ENCODE measurements at places on chromosomes 16 and 17. TPM values are rescaled to one million over a fixed set of nuclear protein-coding genes. Genes with fewer than 3 reads are reported as not detected.

The ASPA gene
- total RNA-seq = 0.87 TPM

GRCh38 chr17:9959377-9959981, 54.4 kb upstream of the RCVRN start:
- no peak for DNase-seq

The PDILT gene
- total RNA-seq = not detected

GRCh38 chr16:9542165-9542755, 450.8 kb downstream of the HAPSTR1 start:
- no peak for DNase-seq

The MFAP4 gene
- total RNA-seq = 0.15 TPM

DNA sequence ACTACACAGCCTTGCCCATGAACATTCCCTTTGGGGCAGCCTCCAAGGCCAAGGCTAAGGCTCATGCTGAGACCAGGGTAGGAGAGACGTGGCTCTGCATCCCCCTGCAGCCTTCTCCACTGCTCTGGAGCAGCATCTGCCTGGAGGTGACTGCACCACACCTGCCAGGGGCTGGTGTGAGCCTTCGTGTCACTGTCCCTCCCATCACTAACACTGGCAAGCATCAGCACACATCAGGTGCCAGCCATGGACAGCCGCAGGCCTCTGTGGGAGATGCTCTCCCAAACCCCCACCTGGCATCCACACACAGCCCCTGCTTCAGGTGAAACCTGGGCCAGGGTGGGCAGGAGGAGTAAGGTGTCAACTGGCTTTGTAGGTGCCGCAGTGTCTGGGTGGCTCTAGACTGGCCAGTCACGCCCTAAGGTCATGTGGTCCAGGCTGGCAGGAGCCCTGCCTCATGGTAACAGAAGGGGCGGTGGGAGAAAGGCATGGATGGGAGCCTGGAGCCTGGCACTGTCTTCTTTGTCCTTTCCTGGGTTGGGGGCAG, 18.1 kb upstream of the MTSS2 start:
- DNase-seq = no peak

The TPSD1 gene
- total RNA-seq = not detected

DNA sequence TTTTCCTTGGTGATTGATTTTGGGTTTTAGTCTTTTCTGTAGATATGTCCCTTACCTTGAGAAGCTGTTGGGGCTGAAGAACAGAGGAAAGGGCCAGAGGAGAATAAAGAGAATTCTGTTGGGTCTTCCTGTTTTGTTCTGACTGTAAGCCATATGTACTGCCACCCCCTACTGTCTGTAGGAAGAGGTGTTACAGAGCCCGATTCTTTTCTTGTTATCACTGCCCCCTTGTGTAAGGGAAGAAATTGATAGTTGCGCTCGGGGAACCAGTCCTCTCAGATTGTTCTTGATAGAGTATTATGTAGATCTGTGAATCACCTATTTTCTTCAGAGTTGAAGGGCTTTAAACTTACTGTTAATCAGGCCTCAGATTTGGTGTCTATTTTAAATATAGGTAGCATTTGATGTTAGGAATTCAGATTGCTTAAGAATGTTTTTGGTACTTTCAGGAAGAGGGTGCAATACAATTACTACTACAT, 2.4 kb downstream of the TANC2 start:
- peak; percentile 90 for DNase-seq

DNA sequence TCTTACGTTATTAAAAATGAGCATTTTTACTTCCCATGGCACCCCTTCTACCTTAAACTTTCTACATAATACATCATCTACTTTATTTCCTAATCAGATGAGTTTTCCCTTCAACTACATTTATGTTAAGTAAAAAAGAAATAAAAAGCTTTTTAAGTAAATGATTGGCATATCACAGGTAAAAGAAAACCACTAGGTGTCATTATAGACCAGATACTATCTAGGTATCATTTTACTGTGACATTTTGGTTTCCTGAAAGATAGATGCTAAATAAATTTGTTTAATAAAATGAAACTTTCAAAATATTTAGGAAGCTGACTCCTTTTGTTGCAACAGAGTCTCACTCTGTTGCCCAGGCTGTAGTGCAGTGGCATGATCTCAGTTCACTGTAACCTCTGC, 3.8 kb upstream of the CMTM1 start:
- no peak for DNase-seq

DNA sequence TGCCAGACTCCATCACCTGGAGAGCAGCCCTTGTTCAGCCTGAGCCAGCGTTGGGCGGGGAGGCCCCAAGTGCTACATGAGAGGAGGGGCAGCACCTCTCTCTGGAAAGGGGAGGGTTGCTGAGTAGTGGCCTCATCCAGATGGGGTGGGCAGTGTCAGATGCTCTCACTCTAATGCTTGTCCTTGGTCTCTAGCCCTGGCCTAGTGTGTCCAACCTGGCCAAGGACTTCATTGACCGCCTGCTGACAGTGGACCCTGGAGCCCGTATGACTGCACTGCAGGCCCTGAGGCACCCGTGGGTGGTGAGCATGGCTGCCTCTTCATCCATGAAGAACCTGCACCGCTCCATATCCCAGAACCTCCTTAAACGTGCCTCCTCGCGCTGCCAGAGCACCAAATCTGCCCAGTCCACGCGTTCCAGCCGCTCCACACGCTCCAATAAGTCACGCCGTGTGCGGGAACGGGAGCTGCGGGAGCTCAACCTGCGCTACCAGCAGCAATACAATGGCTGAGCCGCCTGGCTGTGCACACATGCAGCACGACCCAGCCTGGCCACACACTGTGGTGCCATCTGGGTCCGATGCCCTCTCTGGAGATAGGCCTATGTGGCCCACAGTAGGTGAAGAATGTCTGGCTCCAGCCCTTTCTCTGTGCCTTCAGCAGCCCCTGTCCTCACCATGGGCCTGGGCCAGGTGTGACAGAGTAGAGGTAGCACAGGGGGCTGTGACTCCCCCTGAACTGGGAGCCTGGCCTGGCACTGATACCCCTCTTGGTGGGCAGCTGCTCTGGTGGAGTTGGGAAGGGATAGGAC, 4.3 kb downstream of the CTRL start:
- no peak for DNase-seq

- DNase-seq = no peak
These were observed 7.5 kb downstream of the NME3 start for GRCh38 chr16:1763521-1764511.

The KPNA2 gene
- 72.1 TPM for total RNA-seq

- DNase-seq = no peak
These were observed 14.4 kb downstream of the CA4 start for GRCh38 chr17:60164164-60164563.

DNA sequence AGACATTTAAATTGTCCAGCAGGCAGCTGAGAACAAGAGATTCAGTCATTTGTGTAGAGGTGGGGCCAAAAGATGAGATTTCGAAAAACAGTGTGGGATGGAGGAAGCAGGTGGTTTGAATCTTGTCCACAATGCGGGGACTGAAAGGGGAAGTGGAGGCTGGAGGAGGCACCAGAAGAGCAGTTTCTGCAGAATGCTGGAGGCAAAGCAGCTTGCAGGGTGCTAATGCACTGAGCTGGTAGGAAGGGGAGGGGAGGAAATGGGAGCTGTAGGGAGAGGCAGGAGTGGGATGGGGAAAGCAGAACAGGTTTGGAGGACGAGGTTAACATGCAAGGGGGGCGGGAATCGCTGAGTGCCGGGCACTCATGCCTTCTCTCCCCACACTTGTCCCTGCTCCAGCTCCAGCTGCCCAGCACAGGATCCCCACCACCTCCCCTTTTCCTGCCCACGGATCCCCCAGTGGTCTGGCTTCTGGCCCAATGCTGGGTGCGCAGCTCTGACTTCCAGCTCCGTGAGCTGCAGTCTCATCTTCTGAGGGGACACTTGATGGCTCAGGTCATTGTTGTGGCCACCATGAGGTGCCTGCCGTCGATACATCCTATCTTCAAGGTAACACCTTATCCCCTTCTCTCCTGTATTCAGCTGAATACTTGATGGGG, 9.4 kb downstream of the C17orf100 start:
- DNase-seq = no peak

GRCh38 chr17:14525551-14526455, 224.9 kb downstream of the HS3ST3B1 start:
- no peak for DNase-seq

DNA sequence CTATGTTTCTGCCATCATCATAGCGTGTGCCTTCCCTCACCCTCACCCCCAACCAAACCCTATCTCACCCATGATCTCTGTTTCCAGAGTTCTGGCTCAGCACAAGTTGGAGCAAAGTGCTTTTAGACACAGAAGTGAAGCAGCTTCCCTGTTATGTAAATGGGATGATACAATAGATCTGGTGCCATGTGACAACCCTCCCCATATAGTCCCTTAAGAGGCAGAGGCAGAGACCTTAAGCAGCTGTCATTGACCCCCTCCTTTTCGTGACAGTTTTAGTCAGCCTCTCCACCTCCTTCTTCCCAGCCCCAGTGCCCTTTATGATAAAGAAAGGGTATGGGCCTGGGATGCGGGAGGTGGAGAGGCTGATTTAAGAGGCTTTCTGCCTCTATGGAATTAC, 40.3 kb upstream of the MED13 start:
- no peak for DNase-seq

The KLHL10 gene
- 0.15 TPM for total RNA-seq

- DNase-seq = peak; percentile 83
These were observed 468 bp downstream of the IL4R start for GRCh38 chr16:27314161-27314723.

- DNase-seq = no peak
These were observed 2.4 kb downstream of the DOK4 start for GRCh38 chr16:57483725-57484514.

- no peak for DNase-seq
These were observed 52.7 kb downstream of the CDRT4 start for GRCh38 chr17:15414532-15415306.

DNA sequence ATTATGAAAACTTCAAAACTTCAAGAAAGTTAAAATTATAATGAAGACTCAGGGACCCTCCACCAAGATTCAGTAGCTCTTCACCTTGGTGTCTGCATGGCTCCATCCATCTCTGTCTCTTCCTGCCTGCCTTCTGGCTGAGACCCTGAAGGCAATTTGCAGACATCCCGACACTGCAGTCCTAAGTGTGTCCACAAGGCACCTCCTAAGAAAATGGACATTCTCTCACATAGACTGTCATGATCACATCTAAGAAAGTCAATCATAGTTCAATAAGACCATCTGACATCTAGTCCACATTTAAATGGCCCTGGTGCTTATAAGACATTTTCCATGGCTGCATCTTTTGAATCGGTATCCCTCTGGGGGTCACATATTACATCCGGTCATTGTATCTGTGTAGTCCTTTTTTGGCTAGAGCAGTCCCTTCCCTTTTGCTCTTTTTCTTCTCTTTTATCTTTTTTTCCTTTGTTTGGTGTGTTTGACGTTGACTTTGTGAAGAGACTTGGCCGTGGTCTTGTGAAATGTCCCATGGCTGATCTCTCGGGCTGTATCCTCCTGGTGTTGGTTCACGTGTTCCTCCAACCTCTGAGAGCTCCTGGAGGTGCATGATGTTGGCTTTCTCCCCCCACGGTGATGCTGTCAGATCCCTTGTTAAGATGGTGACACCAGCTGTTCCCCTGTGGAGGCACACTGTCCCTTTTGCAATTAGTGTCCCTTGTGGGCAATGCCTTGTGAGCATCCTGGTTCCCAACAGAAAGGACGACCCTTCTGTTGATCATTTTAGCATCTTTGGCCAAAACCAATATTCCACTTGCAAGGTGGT, 5.0 kb upstream of the TNFRSF13B start:
- DNase-seq = no peak

GRCh38 chr17:17172001-17172939, 33.9 kb downstream of the PLD6 start:
- DNase-seq = no peak

DNA sequence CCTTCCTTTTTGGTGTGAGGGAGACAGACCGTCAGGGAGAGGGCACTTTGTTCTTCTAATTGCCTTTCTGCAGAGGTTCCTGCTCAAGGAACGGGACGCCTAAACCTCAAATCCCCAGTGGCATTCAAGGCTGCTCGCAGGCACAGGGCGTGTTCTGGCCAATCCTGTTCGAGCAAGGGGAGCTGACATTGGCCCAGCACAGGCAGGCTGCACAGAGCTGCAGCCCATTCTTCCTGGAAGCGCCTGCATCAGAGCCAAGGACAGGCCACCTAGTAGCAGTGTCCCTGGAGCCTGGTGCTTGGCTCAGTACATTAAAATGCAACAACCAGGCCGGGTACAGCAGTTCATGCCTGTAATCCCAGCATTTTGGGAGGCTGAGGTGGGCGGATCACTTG, 72.2 kb upstream of the CREBBP start:
- no peak for DNase-seq

- DNase-seq = no peak
These were observed 304.4 kb upstream of the AXIN2 start for GRCh38 chr17:65865715-65866425.

The TBC1D26 gene
- total RNA-seq = not detected

GRCh38 chr17:50687200-50688066, 20.3 kb downstream of the ANKRD40 start:
- no peak for DNase-seq

DNA sequence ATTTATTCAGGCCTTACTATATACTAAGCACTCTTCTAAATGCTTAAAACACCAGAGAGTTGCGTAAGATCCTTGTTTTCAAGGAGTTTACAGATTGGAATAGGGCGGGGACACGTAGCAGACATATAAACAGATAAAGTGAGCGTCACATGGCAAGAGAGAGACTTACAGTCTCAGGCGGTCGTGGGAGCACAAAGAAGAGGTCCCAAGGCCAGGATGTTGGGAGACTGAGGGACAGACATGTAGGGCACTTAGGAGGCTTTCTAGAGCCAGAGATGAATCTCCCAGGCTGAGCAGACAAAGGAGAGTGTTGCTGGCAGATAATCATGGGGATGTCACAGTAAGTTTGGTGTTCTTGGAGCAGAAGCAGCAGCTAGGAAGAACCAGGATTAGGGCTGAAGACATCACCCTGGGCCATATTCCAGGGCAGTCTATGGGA, 119.1 kb upstream of the ANKFN1 start:
- DNase-seq = no peak

The SPN gene
- not detected for total RNA-seq

The MLKL gene
- 11.8 TPM for total RNA-seq

DNA sequence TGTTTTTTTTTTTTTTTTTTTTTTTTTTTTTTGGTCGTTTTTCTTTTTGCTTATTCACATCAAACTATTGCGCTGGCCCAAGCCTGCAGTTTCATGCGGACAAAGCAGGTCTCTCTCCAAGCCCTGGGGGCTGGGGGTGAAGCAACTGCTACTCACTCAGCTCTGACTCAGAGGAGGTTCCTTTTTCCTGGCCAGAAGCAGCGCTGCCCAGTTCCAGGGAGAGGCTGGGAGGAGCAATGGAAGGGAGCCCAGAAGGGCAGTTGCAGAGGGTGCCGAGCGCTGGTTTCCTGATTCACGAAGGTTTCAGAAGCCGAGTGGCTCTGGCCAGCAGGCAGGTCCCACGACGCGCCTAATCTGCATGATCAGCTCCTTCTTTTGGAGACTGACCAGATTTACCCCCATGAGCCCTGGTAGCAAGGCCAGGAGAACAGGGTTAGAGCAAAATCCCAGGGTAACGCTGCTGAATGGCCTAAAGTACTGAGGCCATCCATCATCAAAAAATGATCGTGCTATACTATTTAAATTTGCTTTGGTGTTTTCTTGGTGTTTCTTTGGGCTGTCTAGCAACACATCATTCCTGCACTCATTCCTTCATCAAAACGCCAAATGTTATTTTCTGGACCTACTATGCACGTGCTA, 144.7 kb upstream of the SOX9 start:
- DNase-seq = peak; percentile 86

- peak; percentile 100 for DNase-seq
These were observed at the start of gene PRR11 for GRCh38 chr17:59155439-59156177. TSS of gene PRR11 (plus strand) at chr17:59155746. CDS start at chr17:59169753, 14,007 bp downstream.

Measured in renal cortical epithelial cell (primary cell).